ENCODE measurements at places on chromosomes 12 and 14. TPM values are rescaled to one million over a fixed set of nuclear protein-coding genes. Genes with fewer than 3 reads are reported as not detected.

DNA sequence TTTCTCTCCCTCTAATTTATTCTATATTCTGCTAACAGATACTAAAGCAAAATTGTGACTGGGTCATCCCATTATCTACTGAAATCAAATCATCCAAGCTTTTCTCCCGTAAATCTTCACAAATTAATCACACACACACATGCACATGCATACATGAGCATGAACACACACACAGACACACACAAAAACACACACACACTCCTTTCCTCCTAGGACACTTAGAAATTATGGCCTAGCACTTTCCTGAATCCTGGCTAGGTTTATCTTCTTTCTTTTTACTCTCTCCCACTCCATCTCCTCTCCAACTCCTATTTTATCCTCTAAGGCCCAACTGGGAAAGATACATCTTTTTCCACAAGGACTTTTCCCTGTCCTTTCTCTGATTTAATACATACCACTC lies 255.6 kb upstream of the G2E3 start:
- no peak for DNase-seq

Gene DHRS4
- 42.7 TPM for total RNA-seq

Gene ENDOU
- under 0.01 TPM for total RNA-seq

- peak; percentile 95 for DNase-seq
Observed at GRCh38 chr12:32106517-32107358, at the start of gene BICD1. BICD1 (plus strand) TSS chr12:32106847; CDS start chr12:32107332, 485 bp downstream.

Gene LMNTD1
- total RNA-seq: not detected

DNA sequence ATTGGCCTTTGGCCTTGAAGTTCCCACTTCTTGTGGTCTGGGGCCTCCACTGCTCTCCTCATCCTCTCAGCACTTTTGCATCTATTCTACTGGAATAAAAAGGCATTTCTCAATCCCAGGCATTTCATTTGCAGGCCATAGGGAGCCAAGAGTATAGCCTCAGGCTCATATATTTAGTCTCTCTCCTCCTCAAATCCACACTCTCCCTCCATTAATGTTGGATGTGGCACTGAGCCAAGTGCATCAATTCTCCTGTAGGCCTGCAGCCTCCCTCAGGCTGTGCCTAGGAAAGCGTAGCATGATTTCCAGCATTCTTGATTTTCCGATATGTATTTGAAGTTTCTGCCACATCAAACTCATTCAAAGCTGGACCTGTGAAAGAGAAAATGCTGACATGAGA lies 211.5 kb upstream of the CPNE8 start:
- DNase-seq: no peak

DNA sequence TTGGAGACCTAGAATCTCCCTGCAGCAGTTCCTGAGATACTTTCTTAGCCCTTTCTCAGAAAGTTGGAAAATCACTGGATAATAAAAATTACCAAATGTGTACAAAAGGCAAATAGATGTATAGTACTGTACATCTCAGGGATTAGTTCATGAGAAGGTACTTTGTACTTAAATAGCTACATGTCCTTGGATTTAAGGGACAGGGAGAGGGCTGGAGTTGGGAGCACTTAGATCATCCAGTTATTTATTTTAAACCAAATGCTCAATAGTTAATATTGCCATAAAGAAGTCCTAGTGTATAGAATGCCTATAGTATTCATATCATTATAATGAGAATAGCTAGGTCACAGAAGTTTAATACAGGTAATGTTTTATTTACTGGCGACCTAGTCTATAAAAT lies 13.4 kb downstream of the CDKN3 start:
- no peak for DNase-seq

Gene PMEL
- total RNA-seq: 0.20 TPM

GRCh38 chr14:100864960-100865681 lies 38.4 kb downstream of the RTL1 start:
- DNase-seq: no peak

DNA sequence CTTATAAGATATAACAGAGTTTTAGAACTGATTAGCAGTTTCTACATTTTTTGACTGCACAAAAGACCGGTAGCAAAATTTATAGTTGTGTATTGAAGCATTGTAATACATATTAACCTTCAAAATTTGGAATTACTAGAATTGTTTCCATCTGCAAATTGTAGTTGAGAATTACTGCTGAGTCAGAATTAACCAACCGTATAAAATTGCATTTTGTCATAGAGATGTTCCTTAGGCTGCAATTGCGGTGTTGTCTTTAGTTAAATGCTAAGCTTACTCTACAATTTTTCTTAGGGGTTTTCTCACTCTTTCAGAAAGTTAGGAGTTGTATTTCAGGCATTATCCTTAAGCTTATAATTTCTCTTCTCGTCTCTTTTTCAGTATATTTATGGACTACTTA lies 132.2 kb downstream of the PLEKHA5 start:
- DNase-seq: no peak

GRCh38 chr14:60079723-60080122 lies 12.0 kb upstream of the PCNX4 start:
- no peak for DNase-seq

DNA sequence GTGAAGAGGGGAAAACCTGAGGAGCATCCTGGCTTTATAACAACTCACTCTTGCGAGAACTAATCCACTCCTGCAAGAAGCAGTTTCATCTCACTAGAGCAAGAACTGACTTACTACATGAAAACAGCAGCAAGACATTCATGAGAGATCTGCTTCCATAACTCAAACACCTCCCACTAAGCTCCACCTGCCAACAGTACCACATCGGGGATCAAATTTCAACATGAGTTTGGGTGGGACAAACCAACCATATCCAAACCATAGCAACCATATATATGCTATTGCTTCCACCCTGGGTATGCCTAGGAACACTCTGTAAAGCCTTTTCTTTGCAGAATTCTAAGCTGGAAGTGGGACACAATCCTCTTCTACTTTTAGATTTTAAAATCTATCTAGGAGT lies 13.9 kb upstream of the AVPR1A start:
- no peak for DNase-seq

DNA sequence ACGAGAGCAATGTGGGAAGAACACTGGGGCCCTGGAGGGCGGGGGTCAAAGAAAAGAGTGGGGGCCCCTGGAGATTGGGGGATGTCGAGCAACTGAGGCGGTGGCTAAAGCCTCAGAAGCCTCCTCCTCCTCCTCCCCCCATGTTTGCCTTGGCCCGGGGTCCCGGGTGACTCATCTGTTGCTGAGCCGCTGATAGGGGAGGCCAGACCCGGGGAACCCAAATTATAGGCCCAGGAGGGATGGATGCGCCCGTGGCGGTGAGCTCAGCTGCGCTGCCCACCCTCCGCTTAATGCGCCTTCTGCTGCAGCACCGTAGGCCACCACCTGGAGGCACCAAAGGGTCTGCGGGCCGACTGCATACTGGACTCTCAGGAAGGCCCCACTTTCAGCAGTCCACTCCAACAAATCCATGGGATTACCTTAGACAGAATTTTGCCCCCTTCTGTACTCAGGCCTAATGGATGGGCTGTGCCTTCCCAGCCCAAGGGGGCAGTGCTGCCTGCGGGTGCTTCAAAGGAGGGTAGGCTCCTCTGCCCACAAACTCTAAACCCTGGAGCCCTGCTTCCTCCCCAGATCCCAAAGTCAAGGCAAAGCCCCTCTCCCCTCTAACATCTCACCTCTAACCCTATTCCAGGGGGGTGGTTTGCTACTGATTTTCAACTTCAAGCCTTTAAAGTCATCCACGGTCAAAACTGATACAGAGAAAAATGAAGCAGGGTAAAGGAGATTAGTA lies 2.6 kb upstream of the WNT10B start:
- DNase-seq: peak; percentile 72

DNA sequence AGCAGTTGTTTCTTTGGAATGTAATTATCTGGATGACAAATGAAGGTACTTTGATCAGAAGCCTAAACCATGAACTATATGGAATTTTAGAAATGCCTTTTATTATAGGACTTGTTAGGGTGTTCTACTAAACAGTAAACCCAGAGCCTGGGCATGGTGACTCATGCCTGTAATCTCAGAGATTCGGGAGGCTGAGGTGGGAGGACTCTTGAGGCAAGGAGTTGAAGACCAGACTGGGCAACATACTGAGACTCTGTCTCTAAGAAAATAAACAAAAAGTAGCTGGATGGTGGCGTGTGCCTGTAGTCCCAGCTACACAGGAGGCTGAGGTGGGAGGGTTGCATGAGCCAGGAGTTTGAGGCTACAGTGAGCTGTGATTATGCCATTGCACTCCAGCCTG lies 23.9 kb downstream of the PALS1 start:
- no peak for DNase-seq

DNA sequence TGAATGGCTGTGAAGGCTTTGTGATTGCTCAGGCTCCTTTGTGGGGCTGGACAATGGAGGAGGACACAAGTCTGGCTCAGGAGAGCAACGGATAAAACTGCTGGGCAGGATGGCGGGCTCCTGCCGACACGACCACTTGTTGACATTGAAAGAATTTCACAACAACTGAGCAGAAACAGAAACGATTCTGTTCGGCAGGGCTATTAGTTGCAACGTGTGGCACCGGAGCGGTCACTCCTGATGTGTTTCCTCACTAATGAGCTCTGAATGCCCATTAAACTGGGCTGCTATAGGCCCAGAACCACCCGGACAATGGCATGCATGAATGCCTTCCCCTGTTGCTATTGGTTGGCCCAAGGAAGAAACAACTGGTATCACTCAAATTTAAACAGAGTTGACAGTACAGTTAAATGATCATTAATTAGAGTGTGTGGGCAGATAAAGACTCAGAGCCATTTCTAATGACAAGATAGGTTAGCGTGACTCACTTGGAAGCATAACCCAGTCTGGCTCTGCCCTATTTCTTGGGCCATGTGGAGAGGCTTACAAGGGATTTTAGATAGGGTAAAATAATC lies 142.9 kb downstream of the ASCL1 start:
- DNase-seq: no peak

Gene IKBIP
- 19.6 TPM for total RNA-seq

DNA sequence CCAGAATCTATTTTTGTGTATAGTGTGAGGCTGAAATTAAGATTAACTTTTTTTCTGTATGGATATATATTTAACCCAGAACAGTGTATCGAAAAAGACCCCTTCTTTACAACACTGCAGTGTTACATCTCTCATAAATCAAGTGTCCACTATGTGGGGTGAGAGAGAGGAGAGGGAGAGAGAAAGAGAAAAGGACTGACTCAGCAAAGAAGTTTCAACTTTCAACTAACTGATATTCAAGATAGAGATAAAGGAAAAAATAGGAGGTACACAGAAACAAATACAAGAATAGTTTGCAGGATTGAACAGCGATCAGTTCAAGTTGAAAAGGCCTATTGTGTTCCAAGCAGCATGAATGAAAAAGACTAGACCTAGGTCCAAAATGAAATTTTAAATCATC lies 126.7 kb upstream of the NEDD1 start:
- no peak for DNase-seq

DNA sequence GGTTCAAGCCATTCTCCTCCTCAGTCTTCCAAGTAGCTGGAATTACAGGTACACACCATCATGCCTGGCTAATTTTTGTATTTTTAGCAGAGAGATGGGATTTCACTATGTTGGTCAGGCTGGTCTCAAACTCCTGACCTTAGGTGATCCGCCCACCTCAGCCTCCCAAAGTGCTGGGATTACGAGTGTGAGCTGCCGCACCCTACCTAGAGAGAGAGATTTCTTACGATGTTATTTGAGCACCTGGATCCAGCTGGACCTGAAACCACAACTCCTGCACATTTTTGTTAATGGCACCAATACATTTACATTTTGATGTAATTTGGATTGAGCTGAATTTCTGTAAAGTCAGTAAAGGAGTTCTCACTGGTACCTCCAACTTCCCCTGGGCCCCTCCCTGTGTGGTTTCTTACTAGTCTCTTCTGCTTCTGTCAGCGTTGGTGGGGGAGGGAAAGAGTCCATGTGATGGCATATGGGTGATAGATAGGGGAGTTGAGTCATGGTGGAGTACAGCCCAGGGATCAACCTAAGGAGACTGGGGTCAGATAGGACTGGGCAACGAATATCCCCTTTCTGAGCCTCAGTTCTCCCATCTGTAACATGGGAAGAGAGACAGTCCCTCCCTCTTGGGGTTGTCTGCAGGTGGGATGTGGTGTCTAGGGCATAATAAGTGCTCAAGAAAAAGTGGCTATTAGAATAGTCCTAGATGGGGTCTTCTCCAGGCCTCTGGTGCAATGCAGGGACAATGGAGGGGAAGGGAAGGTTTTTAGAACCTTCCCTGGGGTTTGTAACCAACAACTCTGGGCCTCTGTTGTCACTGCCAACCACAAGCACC lies 83.3 kb upstream of the MED13L start:
- DNase-seq: no peak

GRCh38 chr12:1826867-1827705 lies 6.7 kb downstream of the LRTM2 start:
- no peak for DNase-seq

DNA sequence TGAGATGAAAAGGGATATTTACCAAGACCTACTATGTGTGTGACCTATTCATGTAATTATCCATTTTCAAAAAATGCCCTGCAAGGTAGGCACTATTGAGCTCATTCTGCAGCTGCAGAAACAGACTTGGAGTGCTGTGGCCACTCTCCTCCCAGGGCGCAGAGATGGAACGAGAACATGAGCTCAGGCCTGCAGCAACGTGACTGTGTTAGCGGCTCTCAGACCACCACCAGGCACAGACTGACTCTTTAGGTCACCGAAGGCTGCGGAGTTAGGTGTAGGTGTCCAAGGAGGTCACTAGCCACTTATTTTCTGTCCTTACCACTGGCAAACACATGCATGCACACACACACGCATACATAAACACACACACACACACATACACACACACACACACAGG lies 271.4 kb upstream of the DIO3 start:
- DNase-seq: no peak

GRCh38 chr12:94593822-94594442 lies 56.4 kb downstream of the TMCC3 start:
- DNase-seq: no peak

DNA sequence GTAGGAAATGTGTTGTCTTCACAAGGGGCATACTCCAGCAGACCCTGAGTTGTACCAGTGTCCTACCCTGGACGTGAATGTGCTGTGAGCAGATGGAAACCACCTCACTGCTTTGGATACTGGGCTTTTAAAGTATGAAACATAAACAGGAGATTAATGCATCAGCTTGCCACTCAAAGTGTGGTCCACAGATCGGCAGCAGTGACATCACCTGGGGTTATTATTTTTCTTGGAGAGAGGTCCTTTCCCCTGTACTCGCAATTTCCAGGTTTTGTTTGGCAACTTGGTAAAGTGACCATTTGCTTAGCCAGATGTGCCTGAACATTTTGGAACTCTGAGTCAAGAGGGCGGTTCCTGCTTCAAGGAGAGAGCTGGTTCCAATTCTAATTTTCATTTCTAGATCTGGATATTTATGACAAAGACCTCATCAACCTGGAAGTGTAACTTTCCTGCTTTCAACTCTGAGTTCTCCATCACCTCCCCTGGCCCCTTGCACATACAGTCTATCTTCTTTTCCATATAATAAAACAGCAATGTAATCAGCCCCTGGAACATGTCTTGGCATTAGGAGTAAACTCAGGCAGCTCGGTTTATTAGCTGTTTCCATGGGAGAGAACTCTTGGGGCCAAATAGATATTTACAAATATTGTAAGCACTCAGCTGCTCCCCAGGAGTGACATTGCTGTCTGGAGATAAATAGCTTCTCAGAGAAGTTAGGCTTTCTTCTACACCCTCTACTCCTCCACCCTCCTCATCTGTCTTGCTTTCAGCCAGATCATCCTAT lies 237.0 kb upstream of the TBX3 start:
- peak; percentile 75 for DNase-seq

Gene PLD4
- under 0.01 TPM for total RNA-seq

- DNase-seq: no peak
Observed at GRCh38 chr14:53999061-53999488, 42.5 kb upstream of the BMP4 start.

GRCh38 chr14:100728962-100729361 lies 2.3 kb downstream of the DLK1 start:
- no peak for DNase-seq
